ENCODE measurements at places on chromosomes 16 and 17.

DNA sequence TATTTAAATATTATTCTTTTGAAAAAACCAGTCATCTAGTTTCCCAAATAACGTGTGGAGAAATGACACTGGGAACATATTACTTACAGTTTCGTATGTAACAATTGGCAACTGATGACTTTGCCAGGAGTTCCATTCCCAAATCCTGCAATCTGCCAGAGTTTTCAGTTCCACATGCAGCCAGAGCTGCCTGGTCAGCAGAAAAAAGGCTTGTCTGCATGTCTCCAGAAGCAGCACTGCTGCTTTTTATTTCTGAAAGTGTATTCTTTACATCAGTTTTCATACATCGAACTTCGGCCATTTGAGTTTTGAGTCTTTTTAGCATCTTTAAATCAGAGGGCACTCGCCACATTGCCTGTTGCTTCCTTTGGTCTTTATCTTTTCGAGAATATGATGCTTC lies 78.4 kb downstream of the TRIM37 start:
- no peak for DNase-seq

DNA sequence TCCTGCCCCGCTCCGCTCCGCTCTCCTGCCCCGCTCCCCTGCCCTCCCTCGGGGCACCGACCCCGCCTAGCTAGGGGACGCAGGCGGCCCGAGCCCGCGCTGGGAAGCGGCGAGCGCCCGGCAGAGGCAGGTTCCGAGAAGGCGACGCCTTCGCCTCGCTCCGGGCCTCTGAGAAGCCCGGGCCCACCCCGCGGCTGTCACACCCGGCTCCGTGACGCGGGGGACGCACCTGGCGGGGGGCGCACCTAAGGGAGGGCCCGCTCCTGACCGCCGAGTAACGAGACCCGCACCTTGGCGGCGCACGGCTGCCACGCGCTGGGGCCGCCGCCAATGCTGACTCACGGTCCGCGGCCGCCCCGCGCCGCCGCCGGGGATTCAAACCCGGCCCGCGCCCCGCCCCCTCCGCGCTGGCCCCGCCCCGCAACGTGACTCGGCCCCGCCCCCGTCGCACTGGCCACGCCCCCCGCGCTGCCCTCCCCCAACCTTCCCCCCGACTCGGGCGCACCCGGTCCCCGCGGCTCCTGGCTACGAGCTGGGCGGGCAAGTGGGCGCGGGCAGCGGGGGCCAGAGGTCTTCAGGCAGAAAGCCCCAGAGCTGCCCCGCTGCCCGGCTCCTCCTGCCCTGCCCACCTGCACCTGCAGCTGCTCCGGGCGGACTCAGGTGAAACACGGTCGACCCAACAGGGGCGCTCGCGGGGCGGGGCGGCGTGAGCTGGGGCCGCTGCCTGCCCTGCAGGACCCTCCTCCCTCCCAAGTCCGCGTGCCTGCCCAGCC lies 27.8 kb downstream of the GNPTG start:
- peak; percentile 41 for DNase-seq

DNA sequence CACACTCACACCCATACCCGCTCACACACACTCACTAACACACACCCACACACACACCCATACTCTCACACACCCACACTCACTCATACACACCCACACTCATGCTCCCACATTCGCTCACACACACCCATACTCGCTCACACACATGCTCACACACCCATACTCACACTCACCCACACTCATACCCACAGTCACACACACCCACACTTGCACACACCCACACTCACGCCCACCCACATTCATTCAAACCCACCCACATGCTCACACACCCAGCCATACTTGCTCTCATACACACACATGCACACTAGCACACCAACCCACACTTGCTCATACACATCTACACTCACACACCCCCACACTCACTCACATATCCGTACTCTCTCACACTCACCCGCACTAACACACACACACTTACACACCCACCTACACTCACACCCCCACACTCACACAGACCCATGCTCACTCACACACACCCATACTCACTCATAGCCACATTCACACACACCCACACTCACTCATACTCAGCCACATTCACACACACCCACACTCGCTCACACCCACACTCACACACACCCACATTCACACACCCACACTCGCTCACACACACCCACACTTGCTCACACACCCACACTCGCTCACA lies 322.4 kb upstream of the N4BP1 start:
- DNase-seq, result no peak

DNA sequence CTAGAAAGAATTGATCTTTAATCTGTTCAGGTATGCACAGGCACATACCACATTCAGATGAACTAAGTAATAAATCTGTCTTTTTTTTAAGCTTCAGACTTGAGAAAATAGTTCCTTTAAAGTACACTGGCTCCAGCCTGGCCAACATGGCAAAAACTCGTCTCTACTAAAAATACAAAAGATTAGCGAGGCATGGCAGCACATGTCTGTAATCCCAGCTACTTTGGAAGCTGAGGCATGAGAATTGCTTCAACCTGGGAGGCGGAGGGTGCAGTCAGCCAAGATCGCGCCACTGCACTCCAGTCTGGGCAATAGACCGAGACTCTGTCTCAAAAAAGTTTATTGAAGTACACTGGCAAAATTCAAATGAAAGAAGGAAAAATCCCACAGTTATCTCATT lies 111.0 kb upstream of the NETO2 start:
- DNase-seq, result no peak

DNA sequence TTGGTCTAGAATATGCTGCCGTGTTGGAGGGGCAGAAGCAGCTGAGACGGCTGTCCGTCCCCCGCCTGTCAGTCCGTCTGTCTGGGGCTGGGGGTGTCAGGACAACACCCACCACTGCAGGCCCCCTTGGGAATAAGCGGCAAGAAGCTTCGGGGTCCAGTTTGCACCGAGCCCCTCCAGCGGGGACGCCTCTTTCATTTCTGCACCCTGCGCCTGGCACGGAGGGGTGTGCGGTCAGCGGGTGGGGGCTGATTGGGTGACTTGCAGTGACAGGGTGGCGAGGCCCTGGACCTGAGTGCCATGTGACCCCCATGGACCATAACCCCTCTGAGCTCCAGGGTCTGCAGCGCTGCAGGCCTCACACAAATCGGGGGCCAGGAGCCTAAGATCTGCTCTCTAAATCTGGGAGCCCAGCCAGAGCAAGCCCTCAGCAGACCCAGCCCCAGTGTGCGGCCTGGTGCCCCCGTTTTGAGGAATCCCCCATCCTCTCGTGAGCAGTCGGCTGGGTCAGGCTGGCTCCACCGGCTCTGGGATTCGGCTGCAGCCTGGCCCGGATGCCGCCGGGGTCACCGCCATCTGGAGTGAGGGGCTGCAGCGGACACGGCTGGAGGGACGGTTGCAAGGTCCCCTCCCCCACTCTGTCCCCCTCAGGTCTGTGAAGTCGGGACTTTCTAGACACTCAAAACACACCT lies 8.3 kb downstream of the CBFA2T3 start:
- DNase-seq, result no peak

DNA sequence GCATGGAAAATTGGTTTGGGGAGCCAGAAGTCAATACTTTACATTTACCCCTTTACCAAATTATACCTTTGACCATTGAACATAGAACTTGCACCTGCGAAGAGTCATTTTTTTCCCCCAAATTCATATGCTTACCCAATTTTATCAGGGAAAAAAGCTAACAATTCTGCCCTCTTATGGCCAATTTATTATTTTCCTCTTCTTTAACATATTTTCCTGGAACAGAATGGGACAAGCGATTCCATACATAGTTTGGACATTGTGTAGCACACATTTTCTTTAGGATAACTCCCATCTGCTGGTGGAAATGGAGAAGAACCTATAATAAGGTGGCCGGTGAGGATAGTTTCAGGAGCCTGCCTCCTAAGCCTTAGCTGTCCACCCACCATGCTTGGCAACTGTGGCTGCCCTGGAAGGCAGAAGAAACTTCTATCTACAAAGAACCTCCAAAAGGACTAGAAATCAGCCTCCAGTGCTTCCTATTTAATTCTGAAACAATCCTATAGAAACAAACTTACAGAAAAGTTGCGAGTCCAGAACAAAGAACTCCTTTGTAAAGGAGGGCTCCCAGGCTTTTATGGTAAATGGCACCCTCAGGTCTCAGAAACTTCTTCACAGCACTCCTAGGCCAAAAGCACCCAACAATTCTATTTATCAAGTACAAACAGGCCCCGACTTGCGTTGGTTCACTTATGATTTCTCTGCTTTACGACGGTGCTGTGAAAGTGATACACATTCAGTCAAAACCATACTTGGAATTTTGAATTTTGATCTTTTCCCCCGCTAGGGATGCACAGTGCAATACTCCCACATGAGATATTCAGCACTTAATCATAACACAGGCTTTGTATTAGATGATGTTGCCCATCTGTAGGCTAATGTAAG lies 64.1 kb upstream of the CACNG4 start:
- DNase-seq, result no peak

DNA sequence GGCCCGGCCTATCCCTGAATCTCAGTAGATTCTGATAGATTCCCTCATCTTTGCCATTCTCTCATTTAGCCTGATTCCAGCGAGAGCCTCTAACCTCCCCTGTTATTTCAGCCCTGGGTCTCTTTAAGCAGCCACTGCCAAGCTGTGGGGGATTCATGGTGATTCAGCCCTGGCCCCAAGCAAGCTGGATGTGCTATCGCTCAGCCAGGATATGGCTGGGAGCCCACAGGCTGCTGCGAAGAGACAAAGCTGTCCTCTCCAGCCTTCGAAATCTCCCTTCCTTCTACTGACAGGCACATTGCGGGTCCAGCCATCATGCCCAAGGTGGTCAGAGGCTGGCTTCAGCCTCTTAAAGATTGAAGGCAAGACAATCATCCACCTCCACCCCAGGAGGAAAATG lies 394.1 kb downstream of the SOX9 start:
- DNase-seq, result no peak

DNA sequence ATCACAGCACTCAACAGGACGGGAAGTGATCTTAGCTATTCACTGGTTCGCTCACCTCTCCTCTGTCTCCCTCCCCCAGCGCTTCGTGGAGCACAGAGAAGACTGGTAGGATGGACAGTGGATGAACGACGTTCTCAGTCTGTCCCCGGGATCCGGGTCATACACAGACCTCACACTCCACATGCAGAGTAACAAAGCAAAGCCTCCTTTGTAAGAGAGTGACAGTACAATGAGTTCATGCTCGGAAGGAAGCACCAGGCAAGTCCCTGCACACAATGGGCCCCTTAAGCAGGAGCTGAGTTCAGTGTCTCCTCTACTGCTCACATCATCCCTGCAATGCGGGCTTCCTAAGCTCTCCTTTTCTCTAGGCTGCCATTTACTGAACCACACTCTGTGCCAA lies 356.9 kb downstream of the C16orf95 start:
- DNase-seq, result no peak

GRCh38 chr17:82449883-82450356 lies 632 bp downstream of the CYBC1 start:
- no peak for DNase-seq

DNA sequence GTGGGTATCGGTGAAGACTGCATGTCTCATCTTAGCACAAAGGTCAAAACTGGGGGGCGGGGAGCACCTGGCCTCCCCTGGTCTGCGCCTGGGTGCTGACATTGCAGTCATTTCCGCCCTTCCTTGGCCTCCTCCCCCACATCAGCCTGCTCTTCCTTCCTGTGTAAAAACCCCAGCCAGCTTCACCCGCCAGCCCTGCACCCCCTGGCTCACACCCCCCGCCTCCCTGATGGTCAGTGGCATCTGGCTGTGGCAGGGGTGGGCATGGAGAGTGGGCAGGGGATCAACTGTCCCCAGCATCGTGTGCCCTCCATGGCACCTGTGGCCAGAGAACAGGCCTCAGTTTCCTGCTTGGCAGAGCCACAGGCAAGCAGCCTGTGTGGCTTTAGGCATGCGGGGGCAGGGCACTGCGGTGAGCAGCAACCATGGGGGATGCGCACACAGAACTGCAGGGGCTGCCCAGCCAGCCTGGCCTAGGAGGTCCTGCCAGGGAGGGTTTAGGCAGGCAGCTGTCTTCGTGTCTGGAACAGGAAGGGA lies 26.5 kb upstream of the LASP1NB start:
- no peak for DNase-seq

- no peak for DNase-seq
These were observed 30.9 kb upstream of the GCSH start for GRCh38 chr16:81127051-81127450.

GRCh38 chr17:8133941-8134340 lies 10.0 kb upstream of the HES7 start:
- no peak for DNase-seq

DNA sequence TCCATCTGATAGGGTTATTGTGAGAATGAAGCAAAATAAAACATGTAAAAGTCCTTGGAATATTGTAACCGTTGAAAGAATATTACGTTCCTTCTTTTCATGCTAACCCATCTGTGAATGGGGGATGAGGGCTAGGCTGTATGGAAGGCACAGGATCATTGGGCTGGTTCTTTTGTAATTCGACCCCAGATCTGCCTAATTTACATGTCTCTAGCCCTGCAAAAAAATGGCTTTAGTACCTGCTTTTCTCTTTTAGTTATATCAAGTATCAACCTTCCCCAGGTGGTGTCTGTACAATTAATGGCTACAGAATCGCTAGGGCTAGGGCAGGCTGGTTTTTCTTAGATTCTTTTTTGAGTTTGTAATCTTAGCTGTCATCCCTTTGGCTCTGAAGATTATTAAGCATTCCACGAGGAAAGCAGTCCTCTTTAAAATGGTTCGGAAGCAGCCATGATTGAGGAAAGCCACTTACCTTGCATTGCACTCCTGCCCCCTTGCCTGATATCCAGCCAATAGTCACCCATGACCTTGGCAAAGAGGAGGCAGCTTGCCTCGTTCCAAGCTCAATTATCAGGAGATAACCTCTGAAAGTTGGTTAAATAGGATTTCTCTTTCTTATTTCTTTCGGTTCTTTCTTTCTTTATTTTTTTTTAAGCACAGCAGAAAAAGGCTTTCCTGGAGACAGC lies 153.9 kb upstream of the ZKSCAN2 start:
- no peak for DNase-seq

DNA sequence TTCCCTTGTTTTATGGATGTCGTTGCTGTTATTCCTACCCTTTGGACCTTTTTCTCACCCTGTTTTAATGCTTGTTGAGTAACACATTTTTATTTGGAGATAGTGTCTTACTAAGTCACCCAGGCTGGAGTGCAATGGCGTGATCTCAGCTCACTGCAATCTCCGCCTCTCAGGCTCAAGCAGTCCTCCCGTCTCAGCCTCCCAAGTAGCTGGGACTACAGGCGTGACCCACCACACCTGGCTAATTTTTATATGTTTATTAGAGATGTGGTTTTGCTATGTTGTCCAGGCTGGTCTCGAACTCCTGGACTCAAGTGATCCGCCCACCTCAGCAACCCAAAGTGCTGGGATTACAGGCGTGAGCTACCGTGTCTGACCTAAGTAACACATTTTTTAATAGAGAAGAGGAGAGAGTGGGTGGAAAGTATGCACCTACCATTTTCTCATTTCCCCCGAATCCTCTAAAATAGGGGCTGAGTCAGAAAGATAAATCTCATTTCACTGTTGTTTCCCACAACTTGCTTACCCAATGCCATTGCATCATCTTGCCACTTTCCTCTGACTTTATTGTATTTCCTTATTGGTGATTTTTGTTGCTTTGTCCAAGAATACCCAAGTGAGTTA lies 7.0 kb downstream of the DHX40 start:
- no peak for DNase-seq
